Gastrocnemius medialis (tissue), 4 donors: ENCODE measurements at places on chromosomes 12 and 14.

- H3K36me3 ChIP-seq, result peaks cover 94% of the 10 kb centered on the region
- H3K27ac ChIP-seq, result no peak overlapping the region
- no peaks in the 10 kb centered on the region for H3K27me3 ChIP-seq
- no peak overlapping the region for H3K4me3 ChIP-seq
- DNase-seq, result no peak
Observed at GRCh38 chr12:118035190-118036041, 18.9 kb downstream of the RFC5 start.

GRCh38 chr14:38544776-38545175, 288.9 kb upstream of the CLEC14A start:
- no peak overlapping the region for H3K27ac ChIP-seq
- DNase-seq, result no peak
- no peaks in the 10 kb centered on the region for H3K4me1 ChIP-seq
- H3K36me3 ChIP-seq, result no peaks in the 10 kb centered on the region
- H3K27me3 ChIP-seq, result no peaks in the 10 kb centered on the region
- H3K4me3 ChIP-seq, result no peak overlapping the region

- H3K4me1 ChIP-seq, result no peaks in the 10 kb centered on the region
- H3K27ac ChIP-seq, result no peak overlapping the region
- H3K36me3 ChIP-seq, result no peaks in the 10 kb centered on the region
- H3K4me3 ChIP-seq, result no peak overlapping the region
- no peaks in the 10 kb centered on the region for H3K27me3 ChIP-seq
Observed at GRCh38 chr12:100348657-100349454, 8.0 kb upstream of the SLC17A8 start.

DNA sequence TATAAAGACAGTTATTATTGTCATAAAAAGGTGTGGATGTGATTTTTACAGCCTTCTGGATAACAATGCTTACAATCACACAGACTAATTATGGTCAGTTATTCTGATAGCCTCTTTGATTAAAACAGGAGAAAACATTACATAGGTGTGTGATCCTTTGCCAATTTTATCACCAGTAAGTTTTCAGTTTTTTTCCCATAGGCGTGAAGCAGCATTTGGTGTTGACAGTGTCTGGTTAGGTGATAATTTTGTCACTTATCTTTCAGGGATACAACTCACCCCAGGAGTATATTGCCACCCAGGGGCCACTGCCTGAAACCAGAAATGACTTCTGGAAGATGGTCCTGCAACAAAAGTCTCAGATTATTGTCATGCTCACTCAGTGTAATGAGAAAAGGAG, 208.8 kb downstream of the EPS8 start:
- H3K4me1 ChIP-seq, result no peaks in the 10 kb centered on the region
- DNase-seq, result no peak
- no peak overlapping the region for H3K27ac ChIP-seq
- no peak overlapping the region for H3K4me3 ChIP-seq

- H3K27me3 ChIP-seq, result no peaks in the 10 kb centered on the region
- no peak overlapping the region for H3K4me3 ChIP-seq
- DNase-seq, result no peak
Observed at GRCh38 chr12:106238146-106238545, 9.7 kb downstream of the CKAP4 start.

- no peak overlapping the region for H3K4me3 ChIP-seq
- no peaks in the 10 kb centered on the region for H3K4me1 ChIP-seq
- DNase-seq, result no peak
- H3K36me3 ChIP-seq, result no peaks in the 10 kb centered on the region
- no peak overlapping the region for H3K27ac ChIP-seq
Observed at GRCh38 chr14:56664811-56665421, 85.3 kb downstream of the TMEM260 start.

- DNase-seq, result no peak
- H3K4me3 ChIP-seq, result no peak overlapping the region
- H3K36me3 ChIP-seq, result no peaks in the 10 kb centered on the region
- H3K27ac ChIP-seq, result no peak overlapping the region
- no peaks in the 10 kb centered on the region for H3K27me3 ChIP-seq
Observed at GRCh38 chr14:84144166-84144565, 1385.8 kb upstream of the FLRT2 start.

DNA sequence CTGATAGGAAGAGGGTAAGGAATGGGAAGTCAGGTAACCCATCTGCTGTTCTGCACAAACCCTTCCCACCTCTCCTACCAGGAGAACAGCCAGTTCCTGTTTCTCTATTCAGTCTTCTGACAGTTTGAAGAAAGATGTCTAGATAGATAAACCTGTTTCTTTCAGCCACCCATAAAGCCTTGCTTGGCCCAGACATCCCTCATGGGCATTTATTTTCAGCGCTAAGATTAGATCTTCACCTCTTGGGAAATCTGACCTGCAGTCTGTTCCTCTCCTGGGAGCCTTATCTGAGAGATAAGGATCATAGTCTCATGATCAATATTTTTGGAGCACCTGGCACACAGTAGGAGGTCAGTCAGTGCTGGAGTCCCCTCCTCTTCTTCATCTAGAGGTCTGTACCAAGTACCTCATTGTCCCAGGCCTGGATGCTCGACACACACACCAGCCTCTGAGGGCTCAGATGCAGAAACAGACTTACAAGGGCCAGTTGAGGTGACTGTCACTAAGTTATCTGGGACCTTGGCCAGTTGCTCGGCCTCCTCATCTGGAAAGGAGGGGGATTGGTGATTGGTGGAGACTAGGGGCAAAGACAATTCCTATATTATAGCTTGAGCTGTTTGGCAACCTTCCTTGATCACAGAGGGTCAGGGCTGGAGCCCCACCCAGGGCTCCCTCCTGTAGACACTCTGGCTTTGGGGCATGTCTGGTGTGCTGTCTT, 18.2 kb downstream of the ACVRL1 start:
- peak overlapping the region; percentile 76 for H3K27ac ChIP-seq
- no peaks in the 10 kb centered on the region for H3K27me3 ChIP-seq
- no peak overlapping the region for H3K4me3 ChIP-seq
- no peak for DNase-seq

DNA sequence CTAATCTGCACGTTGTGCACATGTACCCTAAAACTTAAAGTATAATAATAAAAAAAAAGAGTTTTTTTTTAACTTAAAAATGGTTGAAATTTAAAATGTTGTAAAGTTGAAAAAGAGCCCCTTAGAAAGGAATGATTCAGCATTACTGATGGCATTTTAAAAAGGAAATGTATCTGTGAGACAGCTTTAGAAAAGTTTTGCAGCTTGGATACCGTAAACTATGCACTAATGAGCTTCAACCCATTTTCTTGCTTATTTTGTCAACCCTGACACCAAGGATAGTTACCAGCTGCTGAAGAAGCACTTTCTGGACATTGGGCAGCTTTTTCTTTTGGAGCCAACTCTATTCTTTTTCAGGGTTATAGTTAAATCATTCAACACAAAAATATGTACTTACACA, 4.3 kb downstream of the BICD1 start:
- DNase-seq, result no peak
- no peak overlapping the region for H3K27ac ChIP-seq
- H3K27me3 ChIP-seq, result no peaks in the 10 kb centered on the region

GRCh38 chr12:130804216-130804615, 34.8 kb downstream of the STX2 start:
- DNase-seq, result no peak
- no peaks in the 10 kb centered on the region for H3K4me1 ChIP-seq
- H3K36me3 ChIP-seq, result no peaks in the 10 kb centered on the region
- H3K27ac ChIP-seq, result no peak overlapping the region

GRCh38 chr12:6978188-6978587, 7.5 kb downstream of the EMG1 start:
- no peak overlapping the region for H3K4me3 ChIP-seq
- no peaks in the 10 kb centered on the region for H3K36me3 ChIP-seq
- no peak for DNase-seq
- no peak overlapping the region for H3K27ac ChIP-seq

- no peaks in the 10 kb centered on the region for H3K27me3 ChIP-seq
- H3K4me3 ChIP-seq, result no peak overlapping the region
- H3K27ac ChIP-seq, result no peak overlapping the region
- DNase-seq, result no peak
- no peaks in the 10 kb centered on the region for H3K36me3 ChIP-seq
Observed at GRCh38 chr12:3777206-3777809, 24.4 kb upstream of the CRACR2A start.

- H3K36me3 ChIP-seq, result no peaks in the 10 kb centered on the region
- H3K4me1 ChIP-seq, result peaks cover 22% of the 10 kb centered on the region
- no peak overlapping the region for H3K27ac ChIP-seq
Observed at GRCh38 chr12:49550693-49551252, 11.9 kb downstream of the KCNH3 start.

- peaks cover 37% of the 10 kb centered on the region for H3K27me3 ChIP-seq
- no peak for DNase-seq
- H3K4me1 ChIP-seq, result peaks cover 24% of the 10 kb centered on the region
- no peak within 1 kb of the TSS for H3K27ac ChIP-seq
Observed at GRCh38 chr14:105525861-105526775, at the start of gene TMEM121. Gene TMEM121, plus strand, starts transcription at chr14:105526583. Its CDS starts 2,252 bp downstream, at chr14:105528835.

DNA sequence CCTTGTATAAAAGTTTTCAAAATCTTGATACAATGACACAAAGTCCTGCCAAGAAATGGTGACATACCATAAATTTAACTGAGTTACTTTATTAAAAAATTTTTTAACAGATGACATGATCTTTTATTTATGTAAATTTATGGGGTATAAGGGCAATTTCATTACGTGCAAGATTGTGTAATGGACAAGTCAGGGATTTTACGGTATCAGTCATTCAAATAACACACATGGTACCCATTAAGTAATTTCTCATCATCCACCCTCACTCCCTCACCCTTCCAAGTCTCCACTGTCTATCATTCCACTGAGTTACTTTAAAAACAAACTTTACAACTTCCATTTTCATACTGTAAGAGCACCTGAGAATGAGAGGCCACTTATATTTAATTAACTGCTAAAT, 37.4 kb downstream of the SPTLC2 start:
- no peak for DNase-seq
- H3K4me1 ChIP-seq, result peaks cover 19% of the 10 kb centered on the region
- peaks cover 15% of the 10 kb centered on the region for H3K36me3 ChIP-seq
- no peaks in the 10 kb centered on the region for H3K27me3 ChIP-seq
- H3K4me3 ChIP-seq, result no peak overlapping the region

DNA sequence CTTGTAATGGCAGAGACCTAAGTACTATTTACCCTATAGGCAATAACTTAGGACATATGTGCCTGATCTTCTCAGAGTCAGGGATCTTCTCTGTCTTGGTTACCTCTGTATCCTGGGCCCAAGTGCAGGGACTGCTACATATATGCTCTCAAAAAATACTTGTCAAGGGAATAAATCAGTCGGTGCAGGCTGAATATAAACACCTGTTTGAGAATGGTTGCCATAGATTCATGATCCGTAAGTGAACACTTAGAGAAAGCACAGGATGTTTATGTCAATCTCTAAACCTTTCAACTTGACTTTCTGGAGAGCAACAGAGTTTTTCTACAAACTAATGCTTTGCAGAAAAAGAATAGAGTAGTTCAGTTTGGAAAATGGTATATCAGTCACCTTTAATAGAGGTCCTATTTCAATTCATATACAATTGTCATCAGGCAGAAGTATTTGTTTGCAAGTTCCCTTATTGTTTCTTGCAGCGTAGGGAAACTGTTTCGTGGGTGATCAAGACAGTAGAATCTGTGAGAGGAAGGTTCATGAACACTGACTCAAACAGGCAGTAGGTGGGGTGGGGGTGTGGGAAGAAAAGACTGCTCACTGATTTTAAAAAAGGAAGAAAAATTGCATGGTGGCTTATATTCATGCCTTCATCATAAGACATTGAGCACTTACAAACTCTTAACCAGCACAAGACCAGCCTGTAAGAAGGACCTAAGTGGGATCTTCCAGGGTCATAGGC, 6.0 kb upstream of the UBE2N start:
- H3K27me3 ChIP-seq, result no peaks in the 10 kb centered on the region
- H3K27ac ChIP-seq, result no peak overlapping the region
- H3K36me3 ChIP-seq, result no peaks in the 10 kb centered on the region
- H3K4me1 ChIP-seq, result peaks cover 6% of the 10 kb centered on the region
- DNase-seq, result no peak
- H3K4me3 ChIP-seq, result no peak overlapping the region

- no peaks in the 10 kb centered on the region for H3K27me3 ChIP-seq
- no peak overlapping the region for H3K4me3 ChIP-seq
- H3K4me1 ChIP-seq, result no peaks in the 10 kb centered on the region
Observed at GRCh38 chr12:50201987-50202521, 34.9 kb upstream of the CERS5 start.

GRCh38 chr12:126036348-126036747, 971.1 kb downstream of the AACS start:
- no peak overlapping the region for H3K27ac ChIP-seq
- H3K36me3 ChIP-seq, result no peaks in the 10 kb centered on the region
- no peak for DNase-seq
- H3K4me1 ChIP-seq, result no peaks in the 10 kb centered on the region
- H3K4me3 ChIP-seq, result no peak overlapping the region

DNA sequence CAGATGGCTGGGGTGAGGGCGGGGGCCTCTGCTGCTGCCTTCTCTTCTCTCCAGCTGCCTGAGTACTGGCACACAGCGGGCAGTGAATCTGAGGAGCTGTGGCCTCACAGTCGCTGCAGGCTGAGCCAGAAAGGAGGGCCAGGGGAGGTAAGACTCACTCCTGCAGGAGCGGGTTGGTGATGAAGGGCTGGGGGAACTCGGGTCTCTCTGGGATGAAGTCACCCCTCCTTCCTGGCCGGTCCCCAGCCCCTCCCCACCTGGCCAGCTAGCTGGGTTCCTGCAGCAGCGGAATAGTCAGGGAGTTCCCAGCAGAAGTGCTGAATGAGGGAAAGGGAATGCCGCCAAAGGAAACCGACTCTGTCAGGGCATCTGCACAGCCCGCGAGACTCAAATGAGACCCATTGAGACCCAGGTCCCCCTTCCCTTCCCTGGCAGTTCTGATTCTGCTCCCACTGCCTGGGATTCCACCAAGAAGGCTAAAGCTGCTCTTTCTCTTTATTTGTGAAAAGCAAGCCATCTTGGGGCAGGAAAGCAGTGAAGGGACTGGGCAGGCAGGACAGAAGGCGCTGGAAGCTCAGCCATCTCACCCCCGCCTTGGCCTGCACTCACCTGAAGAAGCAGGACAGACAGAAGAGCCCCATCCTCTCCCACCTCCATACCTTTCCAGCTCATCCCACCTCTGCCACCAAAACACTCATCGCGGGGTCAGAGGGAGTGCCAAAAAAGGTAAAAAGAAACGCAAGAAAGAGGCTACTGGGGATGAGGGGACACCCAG, 5.3 kb downstream of the NGB start:
- no peaks in the 10 kb centered on the region for H3K36me3 ChIP-seq
- DNase-seq, result no peak
- H3K4me1 ChIP-seq, result no peaks in the 10 kb centered on the region
- H3K4me3 ChIP-seq, result no peak overlapping the region

GRCh38 chr12:120822832-120823503, 81.2 kb downstream of the SPPL3 start:
- H3K36me3 ChIP-seq, result no peaks in the 10 kb centered on the region
- no peaks in the 10 kb centered on the region for H3K27me3 ChIP-seq
- DNase-seq, result no peak
- no peak overlapping the region for H3K4me3 ChIP-seq

DNA sequence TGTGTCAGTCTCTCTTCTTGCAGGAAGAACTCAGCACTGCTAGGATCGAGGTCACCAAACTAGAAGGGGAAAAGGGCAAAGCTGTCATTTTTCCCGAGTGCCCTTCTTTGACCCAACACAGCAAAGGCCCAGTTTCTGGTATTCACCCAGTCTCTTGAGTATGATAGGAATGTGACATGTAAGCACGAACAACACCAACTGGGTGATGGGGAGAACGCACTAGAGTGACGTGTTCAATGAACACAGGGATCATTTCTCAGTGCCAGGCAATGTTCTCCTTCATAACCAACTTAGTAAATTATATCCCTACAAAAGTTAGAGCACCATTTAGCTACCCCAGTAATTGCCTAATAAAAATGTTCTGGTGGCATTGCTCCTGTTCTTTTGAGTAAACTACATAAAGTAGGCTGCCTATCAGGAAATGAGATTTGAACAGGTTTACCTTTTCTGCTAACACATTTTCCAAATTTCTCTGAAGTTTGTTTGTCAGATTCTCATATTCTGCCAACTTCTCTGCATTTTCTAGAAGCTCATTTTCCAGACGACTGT, 64.5 kb downstream of the NIN start:
- no peak for DNase-seq
- no peaks in the 10 kb centered on the region for H3K4me1 ChIP-seq
